NCI-H524 (cell line): ENCODE measurements at places on chromosomes 12 and 14.
A peak's percentile ranks its signal among the peaks of the same experiment; 100 is the strongest.

DNA sequence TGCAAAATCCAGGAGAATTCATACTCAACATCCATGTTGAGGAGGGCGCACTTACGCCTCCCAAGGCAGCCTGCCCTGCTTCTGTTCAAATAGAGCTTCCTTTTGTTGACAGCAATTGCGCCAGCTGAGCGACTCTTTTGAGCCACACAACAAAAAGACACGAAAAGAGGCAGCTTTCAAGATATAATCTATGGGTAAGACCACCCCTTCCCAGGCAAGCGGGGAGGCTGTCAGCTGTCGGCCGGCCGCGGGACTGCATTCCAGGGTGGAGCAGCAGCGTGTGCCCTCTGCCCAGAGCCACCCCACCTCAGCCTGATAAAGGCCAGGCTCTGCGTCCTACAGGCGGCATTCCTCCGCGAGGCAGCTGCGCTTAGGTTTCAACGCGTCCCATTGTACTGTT, 15.8 kb upstream of the STAB2 start:
- DNase-seq = no peak

DNA sequence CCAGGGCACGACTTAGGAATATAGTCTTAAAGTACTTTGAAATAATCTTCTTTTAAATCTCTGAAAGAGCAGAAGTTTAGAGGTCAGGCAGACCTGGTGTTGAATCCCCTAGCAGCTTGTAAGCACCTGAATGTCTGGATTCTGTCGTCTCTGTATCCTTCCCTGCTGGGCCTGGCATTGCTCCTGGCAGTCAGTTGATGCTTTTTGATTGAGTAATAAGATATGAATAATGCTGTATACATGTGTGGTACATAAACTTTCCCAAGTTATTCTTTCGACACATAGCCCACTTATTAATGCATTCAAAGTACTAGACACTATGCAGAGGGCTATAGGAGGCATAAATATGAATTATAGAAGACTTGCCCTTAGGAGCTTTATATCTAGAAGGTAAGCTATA, 31.4 kb downstream of the EVL start:
- DNase-seq = no peak

GRCh38 chr12:112986291-112986800, 8.0 kb downstream of the OAS2 start:
- DNase-seq = no peak

DNA sequence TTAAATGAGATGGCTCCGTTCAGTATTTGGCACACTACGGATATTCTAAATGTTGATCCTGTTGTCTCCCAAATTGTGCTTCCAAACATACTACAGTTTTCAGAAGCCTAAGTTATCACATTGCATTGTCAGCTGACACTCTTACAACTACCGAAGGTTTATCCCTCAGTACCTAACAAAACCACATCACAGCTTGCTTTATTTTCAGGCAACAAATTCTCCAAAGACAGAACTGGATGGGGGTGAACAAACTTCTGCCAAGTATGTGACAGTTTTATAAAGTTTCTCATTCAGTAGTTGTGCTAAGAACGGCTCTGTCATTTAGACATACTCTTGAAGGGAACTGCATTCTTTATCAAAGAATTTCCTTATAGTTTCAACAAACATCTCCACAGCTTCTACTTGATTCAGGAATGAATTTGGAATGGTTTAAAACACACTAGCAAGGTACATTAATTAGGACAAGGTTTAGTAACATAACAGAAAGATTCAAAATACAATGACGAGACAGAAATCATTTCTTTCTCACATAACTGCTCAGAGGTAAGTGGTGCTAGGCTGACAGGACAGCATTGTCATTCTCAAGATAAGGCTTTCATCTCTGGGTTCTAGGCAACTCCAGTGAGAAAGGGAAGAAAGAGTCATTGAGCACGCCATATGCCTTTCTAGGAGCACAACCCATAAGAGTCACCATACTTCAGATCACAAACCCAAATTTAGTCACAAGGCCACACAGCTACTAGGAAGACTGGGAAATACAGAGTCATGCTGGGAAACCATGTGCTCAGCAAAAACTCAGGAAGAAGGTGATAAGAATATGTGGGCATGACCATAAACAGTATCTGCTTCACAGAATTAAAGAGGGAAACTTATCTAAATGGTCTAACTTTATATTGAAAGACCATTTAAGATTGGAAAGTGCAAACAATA, 100.7 kb downstream of the DUSP6 start:
- no peak for DNase-seq

DNA sequence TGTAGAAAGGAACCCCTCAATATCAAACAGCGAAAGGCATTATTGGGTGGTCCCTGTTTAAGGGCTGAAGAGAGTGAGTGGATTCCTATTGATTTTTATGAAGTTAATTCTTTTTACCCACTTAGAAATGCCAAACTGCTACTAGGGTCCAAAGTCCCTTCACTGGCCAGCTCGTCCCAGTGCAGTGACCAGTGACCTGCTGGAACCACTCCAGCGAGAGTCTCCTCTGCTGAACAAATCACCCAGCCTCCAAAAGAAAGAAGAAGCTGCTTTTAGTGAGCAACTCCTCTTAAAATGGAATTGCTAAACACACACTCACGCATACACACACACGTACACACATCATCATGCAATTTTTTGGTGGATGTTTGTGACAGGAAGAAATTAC, 198.2 kb upstream of the PLEKHG7 start:
- no peak for DNase-seq

DNA sequence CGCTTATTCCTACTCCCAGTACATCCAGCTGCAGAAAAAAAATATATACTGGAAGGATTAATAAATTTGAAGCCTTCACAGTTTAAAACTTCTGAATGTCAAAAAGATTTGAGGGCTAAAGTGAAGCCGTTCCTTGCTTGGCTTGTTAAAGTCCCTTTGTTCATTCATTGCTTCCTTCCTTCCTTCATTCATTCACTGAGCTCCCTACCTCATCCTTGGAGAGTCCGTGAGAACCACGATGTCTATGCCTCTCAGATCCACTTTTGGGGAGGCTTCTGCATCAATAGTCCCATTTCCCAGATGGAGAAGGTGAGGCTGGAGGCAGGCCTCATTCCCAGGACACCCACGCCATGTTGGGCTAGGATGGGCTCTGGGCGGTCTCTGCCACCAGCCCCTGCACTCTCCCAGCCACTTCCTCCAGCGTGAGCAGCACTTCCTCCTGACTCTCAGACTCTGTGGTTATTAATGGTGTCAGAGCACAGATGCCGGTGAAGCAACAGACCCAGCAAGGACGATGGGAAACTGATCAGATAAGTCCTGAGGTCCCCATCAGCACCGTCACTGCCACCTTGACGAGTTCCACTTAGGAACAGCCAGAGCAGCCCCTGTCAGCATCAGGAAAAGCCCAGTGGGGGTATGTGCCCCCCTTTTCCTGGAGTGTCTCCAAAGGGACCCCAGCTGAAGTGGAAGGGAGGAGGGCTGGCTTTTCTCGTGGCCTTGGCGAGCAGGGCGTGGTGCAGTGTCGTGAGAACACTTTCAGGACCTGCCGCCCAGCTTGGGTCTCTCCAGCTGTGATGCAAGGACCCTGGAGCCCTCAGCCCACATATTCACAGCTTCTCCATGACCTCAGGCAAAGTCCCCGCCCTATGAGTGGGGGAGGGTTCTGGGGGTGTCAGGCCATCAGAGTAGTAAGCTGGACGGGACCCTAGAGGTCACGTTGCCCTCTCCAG, 21.2 kb downstream of the ASB2 start:
- DNase-seq = no peak

GRCh38 chr14:105616802-105617192, 90.4 kb downstream of the TMEM121 start:
- no peak for DNase-seq

DNA sequence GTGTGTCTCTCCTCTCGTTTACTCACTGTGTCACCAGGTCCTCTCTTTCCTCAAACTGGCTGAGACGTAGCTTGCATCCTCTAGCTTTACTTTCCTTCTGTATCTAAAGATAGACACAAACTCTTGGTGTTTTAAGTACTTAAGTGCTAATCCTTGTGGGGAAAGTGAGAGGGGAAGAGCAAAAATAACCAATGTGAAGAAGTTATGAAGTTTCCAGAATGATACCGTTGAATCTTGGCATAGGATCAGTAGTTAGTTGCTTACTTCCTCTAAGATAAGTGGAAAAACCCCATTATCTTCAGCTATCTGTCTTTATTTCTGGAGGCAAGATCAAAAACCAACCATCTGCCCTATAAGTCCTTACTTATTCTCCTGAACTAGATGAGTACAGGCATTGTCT, 10.6 kb downstream of the FAR2 start:
- no peak for DNase-seq

- no peak for DNase-seq
Measured at GRCh38 chr12:25833657-25834056, 124.8 kb upstream of the RASSF8 start.

DNA sequence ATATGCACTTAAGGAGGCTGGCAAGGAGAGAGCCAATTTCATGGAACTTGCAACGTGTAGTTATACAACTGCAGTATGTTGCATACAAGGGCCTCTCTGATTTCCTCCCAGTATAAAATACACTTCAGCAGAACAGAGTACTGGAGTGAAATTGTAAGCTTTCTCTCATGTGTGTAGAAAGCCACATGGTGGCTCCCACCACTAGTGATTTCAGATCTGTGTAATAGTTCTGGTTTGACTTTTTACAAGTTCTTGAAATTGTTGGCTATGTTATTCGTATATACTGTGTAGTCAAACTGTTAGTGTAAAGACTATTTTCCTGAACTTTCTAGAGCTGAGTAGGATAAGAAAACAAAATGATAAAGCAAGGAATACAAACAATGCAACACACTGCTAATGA, 16.4 kb upstream of the LMO3 start:
- no peak for DNase-seq

DNA sequence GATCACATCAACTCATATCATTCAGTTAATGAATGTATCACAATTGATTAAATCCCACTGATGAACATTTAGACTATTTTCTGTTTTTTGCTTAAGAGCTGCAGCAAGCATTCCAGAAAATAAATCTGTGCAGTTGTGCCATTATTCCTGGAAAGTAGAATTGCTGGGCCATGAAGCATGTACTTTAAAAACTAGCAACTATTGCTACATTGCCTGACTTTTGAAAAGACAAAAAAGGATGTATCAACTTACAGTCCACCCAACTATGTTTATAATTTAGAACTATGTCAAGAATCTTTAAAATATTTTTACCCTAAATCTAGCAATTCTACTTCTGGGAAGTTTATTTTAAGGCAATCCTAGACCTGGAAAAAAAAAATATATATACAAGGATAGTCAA, 33.4 kb upstream of the ERGIC2 start:
- no peak for DNase-seq

GRCh38 chr12:24378548-24379407, 429.3 kb upstream of the SOX5 start:
- DNase-seq = no peak

- no peak for DNase-seq
Measured at GRCh38 chr12:122206976-122207375, 3.5 kb downstream of the B3GNT4 start.

DNA sequence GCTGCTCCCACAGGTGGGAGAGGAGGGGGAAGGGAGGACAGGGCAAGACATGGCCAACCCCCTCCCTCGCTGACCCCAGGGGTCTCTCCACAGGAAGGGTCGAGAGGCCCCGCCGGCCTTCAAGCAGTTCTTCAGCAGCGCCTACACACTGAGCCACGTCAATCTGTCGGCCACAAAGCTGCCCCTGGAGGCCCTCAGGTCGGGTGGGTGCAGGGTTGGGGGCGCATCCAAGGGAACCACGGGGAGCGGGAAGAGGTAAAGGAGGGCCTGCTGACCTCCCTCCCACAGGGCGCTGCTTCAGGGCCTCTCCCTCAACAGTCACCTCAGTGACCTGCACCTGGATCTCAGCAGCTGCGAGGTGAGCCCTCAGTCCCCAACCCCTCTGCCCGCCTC, 6.1 kb downstream of the CARMIL3 start:
- no peak for DNase-seq

DNA sequence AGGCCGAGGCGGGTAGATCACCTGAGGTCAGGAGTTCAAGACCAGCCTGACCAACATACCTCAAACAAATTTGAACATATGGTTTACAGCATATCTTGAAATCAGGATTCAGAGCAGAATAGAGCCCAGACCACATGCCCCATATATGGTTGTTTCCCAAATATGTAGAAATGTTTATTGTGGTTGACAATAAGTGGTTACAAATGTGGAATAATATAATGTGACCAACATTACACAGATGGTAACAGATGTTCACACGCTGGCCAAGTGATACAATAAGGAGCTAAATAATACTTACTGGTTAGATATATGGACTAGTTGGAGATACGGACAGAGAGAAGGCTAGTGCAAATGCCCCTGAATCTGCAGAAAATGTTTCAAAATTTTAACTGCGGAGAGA, 85.3 kb downstream of the MAPKAPK5 start:
- no peak for DNase-seq

- DNase-seq = peak; percentile 27
Measured at GRCh38 chr14:70416338-70416724, 559 bp downstream of the SYNJ2BP start.

- no peak for DNase-seq
Measured at GRCh38 chr14:68181519-68182326, 362.1 kb downstream of the RAD51B start.

DNA sequence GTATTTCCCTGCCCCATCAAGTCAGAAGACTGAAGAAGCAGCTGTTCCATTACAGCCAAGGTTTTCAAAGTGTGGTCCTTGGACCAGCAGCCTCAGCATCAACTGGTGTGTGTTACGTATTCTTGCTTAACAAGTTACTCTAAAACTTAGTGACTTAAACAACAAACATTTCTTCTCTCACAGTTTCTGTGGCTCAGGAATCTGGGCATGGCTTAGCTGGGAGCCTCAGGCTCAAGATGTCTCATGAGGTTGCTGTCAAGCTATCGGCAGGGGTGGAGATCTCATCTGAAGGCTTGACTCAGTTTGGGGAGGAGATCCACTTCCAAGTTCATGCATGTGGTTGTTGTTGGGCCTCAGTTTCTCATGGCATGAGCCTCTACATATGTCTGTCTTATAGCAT, 174.5 kb downstream of the KTN1 start:
- DNase-seq = no peak

GRCh38 chr12:24724814-24725213, 224.1 kb downstream of the BCAT1 start:
- DNase-seq = no peak
